Left ventricle myocardium superior (tissue), 1 donor: ENCODE measurements at places on chromosomes 6 and 20. TPM values are rescaled to one million over a fixed set of nuclear protein-coding genes. Genes with fewer than 3 reads are reported as not detected.
A peak's percentile ranks its signal among the peaks of the same experiment; 100 is the strongest.

Gene SLC35D3
- not detected for total RNA-seq

Gene STAU1
- total RNA-seq = 60.4 TPM

Gene MYB
- 0.15 TPM for total RNA-seq

Gene SIRPA
- total RNA-seq = 18.1 TPM

Gene NKX2-2
- not detected for total RNA-seq

Gene HLA-DOA
- total RNA-seq = 1.8 TPM

Gene TOP1
- total RNA-seq = 25.3 TPM

Gene TBXT
- not detected for total RNA-seq

Gene FAM110A
- 3.1 TPM for total RNA-seq

Gene MMP24
- 0.45 TPM for total RNA-seq

Gene NKAIN2
- total RNA-seq = 0.20 TPM

Gene SIM1
- not detected for total RNA-seq

Gene NDUFAF4
- total RNA-seq = 98.0 TPM

Gene MAPK14
- 27.3 TPM for total RNA-seq

DNA sequence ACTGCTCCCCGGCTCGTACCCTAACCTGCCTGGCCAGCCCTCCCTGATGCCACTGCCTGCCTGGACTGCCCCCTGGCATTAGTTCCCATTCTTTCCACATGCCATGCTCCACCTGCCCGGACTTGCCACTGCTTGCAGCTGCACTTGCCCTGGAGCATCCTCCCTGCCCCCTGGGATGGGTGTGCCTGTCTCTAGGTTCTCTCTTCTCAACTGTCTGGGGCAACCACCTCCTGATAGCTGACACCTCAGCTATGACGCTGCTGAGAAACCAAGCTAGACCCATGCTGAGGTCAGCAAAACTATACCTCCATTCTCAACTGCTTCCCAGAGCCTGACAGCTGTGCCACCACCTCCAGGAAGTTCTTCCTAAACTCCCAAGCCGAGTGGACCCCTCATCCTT is 72.1 kb downstream of the PERP start:
- DNase-seq = no peak

DNA sequence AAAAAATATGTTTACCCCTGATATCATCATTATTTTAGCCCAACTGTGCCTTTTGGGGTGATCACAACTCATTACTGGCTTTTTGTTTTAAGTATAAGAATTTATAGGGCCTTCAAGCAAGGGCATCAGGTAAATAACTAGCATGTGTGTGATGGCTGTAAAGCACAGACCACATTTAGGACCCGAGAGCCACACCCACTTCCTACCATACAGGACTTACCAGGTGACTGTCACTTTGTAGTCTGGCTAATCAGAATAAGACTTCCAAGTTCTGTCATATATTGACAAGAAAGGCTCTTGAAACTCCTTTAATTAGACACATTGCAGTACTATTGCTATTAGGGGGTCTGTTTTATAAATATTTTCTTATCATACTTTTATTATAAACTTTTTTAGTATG is 31.1 kb downstream of the TMEM242 start:
- DNase-seq = no peak

DNA sequence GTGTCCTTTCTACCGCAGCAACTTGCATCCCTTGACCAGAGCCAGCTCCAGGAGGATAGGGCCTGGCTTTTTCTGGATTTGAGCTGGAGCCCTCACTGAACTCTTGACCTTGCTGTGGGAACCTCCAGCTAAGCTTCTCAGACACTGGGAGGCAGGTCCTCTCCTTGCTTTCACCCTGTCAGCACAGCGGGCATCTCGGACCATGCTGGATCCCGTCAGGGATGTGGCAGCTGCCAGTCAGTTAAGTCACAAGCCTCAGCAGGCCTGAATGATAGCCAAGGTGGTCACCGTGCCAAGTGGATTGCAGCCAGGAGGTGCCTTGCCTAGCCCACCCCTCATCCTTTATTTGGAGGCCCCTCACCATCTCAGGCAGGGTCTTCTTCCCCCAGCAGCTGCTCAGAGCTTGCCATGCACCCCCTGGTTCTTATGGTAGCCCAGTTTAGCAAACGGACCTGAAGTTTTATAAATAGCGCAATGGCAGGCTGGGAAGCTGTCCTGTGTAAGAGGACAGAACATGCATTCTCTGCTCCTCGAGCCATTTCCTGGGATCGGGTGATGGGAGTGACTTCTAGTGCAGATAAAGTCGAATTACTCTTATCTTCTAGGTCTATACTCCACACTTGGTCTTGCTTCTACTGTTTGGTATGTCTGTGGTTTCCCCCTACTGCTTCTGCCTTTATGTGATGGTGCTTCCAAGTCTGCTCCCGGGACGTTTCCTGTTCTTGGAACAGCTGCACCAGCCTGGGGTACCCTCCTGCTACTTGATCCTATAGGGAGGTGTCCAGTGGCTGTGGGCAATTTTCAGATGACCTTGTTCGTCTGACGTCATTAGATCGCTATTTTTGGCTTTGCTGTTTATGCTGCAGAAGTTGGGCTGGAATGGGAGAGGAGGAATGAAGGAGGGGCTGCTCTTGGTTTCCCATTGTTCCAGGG is 7.1 kb upstream of the MYLK2 start:
- DNase-seq = no peak

GRCh38 chr6:53179961-53180651 is 31.5 kb upstream of the GCM1 start:
- DNase-seq = peak; percentile 36

DNA sequence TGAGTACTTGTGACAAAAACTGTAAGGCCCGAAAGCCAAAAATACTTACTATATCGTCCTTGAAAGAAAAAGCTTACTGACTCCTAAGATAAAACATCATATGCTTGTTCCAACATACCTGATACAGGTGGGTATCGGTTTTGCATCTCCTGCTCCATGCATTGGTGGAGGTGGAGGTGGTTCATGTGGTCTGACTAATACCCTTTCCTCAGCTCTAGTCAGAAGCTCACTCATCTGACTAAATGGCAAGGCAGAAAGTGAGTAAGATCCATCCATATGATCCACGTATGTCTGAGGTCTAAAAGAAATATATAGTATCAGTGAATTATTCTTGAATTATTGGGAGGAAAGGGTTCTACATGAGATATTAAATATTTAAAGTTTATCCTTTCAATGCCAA is 76.2 kb downstream of the WASF1 start:
- DNase-seq = no peak

DNA sequence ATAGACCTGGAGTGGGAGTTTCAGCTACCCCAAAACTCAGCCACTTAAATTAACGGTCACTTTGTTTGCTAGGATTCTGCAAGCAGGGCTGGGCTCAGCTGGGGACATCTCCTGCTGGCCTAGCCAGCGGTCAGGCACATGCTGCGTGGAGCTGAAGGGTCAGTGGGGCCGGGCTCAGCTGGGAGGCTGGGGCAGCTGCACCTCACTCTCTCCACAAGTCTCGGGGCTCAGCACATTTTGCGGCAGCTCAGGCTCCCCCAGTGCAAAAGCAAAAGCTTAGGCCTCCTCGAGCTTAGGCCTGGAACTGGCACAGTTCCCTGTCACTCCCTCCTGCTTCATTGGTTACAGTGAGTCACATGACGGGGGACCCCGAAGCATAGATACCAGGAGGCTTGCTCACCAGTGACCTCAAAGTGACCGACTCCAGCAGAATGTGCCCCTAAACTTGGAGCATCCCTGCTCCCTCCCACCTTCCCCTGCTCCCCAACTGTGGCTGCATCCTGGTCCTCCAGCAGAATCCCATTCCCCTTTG is 80.6 kb upstream of the CST7 start:
- no peak for DNase-seq

- DNase-seq = no peak
Observed at GRCh38 chr6:155561966-155562364, 106.3 kb upstream of the NOX3 start.

GRCh38 chr6:26327450-26328264 is 37.3 kb upstream of the BTN3A2 start:
- no peak for DNase-seq

DNA sequence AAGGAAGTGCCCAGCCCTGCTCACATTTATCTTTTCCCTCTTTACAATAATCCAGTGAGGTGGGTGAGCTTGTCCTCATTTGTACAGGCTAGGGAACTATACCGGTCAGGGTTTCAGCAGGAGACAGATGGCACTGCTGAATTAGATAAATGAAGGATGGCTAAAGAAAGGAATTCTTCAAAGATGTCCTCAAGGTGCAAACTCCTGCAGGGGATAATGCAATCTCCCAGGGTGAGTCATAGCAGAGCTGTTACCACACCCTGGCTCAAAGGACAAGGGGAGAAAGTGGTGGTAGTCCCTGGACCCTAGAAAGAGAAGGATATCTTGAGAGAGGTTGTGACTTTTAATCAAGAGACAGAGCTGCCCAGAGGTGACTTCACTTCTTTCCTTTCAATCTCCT is 66.7 kb downstream of the RFPL4B start:
- DNase-seq = no peak

DNA sequence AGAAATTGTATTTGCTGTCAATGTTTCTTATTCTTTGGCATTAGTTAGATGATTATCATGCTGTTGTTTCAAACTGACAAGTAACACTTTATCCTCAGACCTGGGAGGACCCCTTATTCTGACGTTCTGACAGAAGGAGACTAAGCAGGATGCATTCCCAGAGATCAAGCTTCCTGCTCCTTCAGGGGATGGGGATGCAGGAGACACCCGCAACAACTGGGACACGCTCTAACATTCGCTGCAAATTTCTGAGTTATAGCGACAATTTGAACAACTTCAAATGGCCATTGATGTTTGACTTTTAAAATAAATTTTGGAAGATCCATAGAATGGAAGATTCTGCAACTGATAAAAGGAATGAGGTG is 69.0 kb upstream of the ZNF184 start:
- DNase-seq = no peak

DNA sequence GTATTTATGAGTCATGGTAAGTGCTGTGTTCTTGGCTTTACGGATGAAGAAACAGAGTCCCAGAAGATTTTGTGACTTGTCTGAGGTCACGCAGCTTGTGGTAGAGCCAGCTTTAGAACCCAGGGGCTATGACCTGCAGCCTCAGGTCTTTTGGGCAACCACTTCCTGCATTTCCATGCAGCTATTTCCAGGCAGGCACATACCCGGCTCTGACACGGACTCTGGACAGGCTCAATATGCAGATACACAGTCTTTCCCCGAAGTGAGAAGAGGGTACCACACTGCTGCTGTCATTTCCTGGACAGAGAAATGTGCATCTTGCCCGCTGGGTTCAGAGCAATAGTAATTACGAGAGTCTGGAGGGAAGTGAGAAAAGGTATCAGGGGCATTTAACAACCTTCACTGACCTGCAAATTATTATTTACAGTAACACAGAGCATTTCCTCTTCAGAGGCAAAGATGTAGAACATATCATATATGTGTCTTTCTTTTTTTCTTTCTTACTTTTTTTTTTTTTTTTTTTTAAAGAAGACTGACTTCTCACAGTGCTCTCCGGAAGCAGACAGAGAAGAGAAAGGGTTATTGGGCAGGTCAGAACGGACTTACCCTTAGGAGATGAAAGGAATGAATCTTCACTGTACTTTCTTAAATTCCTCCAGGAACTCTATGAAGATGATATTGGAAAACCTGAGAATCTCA is 185.1 kb downstream of the CLIC5 start:
- DNase-seq = no peak

GRCh38 chr20:51271931-51272330 is 249.0 kb upstream of the KCNG1 start:
- DNase-seq = no peak

- no peak for DNase-seq
Observed at GRCh38 chr6:8499540-8499939, 64.2 kb upstream of the SLC35B3 start.

DNA sequence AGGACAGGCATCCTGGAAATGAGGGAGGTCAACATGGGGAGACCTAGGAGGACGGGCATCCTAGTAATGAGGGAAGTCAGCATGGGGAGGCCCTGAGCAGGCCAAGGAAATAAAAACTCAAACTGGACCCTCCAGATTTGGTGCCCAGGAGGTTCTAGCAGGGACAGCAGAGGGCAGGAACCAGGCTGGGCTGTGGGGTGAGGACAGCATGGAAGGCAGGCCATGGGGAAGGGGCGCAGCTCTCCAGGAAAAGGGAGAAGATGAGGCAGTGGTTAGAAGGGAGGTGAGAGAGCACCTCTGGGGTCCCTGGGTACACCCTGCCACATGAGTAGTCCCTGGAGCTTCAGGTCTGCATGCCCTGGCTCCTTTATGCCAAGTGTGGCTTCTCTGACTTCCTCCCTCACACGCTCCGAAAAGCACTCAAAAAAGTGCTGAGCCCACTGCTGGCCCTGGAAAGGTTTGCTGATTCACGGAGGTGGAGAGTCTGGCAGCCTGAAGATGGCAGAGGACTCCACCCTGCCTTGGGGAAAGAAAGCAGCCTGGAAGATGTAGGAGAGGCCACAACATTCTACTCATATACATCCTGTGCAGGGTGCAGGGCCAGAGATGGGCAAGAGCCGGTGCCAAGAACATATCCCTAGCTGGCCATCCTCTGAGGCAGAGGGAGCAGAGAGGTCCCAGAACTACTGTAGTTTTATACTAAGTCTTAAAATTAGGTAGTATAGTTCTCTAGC is 154.9 kb downstream of the MRPL14 start:
- DNase-seq = no peak

- no peak for DNase-seq
Observed at GRCh38 chr6:38173909-38174308, 354.4 kb downstream of the ZFAND3 start.

DNA sequence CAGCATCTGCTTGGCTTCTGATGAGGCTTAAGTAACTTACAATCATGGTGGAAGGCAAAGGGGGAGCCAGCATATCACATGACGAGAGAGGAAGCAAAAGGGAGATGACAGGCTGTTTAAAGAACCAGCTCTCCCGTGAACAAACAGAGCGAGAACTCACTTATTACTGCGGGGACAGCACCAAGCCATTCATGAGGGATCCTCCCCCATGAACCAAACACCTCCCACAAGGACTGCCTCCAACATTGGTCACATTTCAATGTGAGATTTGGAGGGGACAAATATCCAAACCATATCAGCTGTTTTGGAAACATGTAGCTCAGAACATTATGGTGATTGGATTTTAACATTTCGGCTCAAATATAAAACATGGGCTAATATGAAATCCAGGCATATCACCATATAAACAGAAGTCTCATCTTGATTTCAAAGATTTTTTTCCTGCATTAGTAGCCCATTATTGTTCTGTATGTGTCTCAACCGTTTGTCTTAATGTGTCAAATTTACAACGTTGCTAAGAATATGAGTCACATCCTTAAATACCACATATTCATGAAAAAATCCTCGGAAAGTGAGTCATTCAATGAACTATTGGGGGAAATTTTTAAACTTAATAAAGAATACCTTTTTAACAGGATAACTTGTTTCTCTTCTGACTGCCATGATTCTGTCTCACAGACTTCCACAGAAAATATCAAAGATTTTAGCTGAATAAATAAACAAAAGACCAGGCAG is 894.3 kb downstream of the TFAP2A start:
- no peak for DNase-seq

- DNase-seq = no peak
Observed at GRCh38 chr20:24918579-24919566, 30.2 kb upstream of the CST7 start.

DNA sequence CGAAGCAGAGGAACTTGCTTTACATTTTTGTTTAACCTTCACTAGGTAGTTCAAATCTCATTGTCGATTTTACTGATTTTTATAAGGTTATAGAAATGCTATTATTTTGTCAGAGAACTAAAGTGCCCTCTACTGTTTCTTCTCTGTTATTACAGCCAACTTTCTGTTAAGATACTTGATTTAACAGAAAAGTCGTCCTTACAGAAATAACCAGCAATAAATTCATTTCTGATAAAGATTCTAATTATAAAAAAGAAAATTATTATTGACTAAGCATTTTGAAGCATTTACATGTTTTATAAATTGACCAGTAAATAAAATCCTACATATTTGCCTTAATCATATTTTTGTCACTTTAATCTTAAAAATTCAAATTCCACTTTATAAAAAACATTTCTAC is 60.8 kb downstream of the OGFRL1 start:
- no peak for DNase-seq
